GM19239 (cell line): ENCODE measurements at places on chromosomes 1 and 21.

DNA sequence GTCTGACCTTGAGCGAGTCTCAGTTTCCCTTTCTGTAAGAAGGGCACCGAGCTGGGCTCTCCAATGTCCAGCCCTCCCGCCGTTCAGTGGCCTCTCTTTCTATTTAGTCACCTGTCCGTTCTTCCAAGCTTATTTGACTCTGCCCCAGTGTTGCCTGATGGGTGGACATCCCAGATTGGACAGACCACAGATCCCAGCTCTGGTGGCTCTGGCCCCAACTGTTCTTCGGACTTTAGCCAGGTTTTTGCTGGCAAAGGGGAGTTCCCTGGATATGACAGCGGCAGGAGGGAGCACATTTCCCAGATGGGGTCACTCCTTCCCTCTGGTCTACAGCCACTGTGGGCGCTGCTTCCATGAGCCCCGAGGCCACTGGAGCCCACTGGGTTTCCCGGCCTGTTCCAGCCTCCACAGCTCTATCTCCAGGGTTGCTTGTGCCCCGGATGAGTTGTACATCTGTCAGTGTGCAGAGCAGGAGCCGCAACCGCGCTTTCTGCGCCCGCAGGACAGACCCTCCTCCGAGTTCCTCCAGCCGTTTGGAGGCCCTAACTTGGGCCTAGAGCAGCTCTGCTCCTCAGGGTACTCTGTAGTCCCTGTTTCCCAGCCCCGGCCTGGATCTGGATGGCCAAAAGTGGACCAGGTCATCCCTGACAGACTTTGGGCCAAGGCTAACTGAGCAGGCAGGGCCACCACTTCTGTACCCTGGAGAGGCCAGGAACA lies 3.8 kb downstream of the DMBX1 start:
- no peak for DNase-seq

- no peak for DNase-seq
Measured at GRCh38 chr1:56938646-56939045, 27.2 kb downstream of the C8B start.

GRCh38 chr1:177306019-177306415 lies 135.3 kb downstream of the BRINP2 start:
- DNase-seq, result no peak

GRCh38 chr21:29371464-29371863 lies 72.7 kb downstream of the BACH1 start:
- DNase-seq, result no peak

GRCh38 chr1:62288224-62288623 lies 31.0 kb downstream of the KANK4 start:
- DNase-seq, result no peak

- no peak for DNase-seq
Measured at GRCh38 chr1:181647314-181648035, 164.2 kb downstream of the CACNA1E start.

GRCh38 chr1:209102120-209102519 lies 481.4 kb upstream of the CAMK1G start:
- no peak for DNase-seq
